ENCODE measurements at places on chromosomes 2 and 18. TPM values are rescaled to one million over a fixed set of nuclear protein-coding genes. Genes with fewer than 3 reads are reported as not detected.

The IL1R2 gene
- 21.6 TPM for polyA plus RNA-seq

The HTR2B gene
- polyA plus RNA-seq = 0.23 TPM

The BOLL gene
- polyA plus RNA-seq = not detected

The MRO gene
- polyA plus RNA-seq = 0.46 TPM

The GKN1 gene
- not detected for polyA plus RNA-seq

DNA sequence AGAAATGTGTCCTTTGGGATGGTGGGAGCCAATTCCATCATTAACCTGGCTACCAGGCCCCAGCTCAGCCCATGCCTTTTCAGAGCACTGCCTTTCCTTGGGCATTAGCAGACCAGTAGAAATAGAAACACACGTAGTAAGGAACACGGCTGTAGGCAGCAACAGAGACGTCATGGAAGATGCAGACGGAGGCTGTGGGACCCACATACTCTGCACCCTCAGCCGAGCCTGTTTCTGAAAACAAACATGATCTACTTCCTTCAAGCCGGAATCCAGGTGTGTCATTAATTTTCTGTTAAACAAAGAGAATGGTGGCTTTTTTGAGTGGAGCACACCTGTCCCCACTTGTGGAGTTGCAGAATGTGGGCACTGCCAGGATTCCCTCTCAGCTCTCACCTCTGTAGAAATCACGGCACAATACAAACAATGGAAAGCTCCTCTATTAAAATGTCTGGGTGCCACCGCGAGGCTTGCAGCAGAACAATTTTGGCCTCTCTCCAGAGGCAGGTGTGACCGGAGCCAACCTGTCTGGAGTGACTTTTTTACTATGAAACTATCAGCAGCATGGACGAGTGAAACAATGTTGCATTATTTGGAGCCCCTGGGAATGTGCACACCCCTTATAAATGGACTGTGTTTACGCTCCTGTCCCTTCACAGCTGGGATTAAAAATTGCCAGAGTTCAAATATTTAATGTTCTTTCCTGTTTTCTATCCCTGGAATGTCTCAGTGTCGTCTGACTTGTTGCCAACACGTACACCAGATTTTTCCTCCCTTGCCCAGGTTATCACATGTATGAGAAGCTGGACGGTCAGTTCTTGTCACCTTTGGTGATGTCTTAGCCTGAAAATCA is 31.7 kb downstream of the SPP2 start:
- no peak overlapping the region for H3K27ac ChIP-seq
- H3K36me3 ChIP-seq = no peaks in the 10 kb centered on the region
- DNase-seq = no peak
- no peak overlapping the region for H3K4me3 ChIP-seq
- no peaks in the 10 kb centered on the region for H3K27me3 ChIP-seq

DNA sequence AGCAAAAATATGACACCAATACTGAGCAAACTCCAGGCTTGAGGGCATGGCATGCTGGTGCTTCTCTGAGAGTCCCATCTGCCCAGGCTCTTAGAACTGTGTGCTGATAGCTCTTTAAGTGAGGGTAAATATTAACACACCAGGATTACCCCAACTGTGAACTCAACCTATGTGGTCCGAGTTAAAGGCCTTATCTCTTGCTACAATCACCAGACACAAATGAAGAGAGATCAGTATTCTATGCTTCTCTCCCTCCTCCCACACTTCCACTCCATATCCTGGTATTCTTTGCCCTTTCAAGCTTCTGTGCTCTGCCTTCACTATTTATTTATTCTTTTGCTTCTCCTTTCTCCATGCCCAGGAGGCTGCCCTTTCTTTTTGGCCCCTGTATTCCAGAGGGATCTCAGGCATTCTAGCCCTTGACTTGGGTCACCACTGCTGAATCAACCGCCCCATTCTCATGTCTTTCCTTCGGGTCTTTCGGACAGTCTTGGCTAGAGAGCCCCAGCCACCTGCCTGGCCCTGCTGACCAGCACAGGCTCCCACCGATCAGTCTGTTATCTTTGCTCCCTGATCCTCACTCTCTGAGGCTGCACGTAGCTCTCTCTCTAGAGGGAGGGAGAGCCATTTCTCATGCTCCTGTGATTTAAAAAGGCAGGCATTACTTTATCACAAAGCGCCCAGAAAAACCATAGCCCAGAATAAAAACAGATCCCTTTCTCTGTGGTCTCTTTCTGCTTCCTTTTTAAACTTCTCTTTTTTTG is 17.2 kb upstream of the HK2 start:
- no peaks in the 10 kb centered on the region for H3K4me1 ChIP-seq
- H3K36me3 ChIP-seq = no peaks in the 10 kb centered on the region
- no peak for DNase-seq
- H3K27me3 ChIP-seq = no peaks in the 10 kb centered on the region
- no peak overlapping the region for H3K27ac ChIP-seq

DNA sequence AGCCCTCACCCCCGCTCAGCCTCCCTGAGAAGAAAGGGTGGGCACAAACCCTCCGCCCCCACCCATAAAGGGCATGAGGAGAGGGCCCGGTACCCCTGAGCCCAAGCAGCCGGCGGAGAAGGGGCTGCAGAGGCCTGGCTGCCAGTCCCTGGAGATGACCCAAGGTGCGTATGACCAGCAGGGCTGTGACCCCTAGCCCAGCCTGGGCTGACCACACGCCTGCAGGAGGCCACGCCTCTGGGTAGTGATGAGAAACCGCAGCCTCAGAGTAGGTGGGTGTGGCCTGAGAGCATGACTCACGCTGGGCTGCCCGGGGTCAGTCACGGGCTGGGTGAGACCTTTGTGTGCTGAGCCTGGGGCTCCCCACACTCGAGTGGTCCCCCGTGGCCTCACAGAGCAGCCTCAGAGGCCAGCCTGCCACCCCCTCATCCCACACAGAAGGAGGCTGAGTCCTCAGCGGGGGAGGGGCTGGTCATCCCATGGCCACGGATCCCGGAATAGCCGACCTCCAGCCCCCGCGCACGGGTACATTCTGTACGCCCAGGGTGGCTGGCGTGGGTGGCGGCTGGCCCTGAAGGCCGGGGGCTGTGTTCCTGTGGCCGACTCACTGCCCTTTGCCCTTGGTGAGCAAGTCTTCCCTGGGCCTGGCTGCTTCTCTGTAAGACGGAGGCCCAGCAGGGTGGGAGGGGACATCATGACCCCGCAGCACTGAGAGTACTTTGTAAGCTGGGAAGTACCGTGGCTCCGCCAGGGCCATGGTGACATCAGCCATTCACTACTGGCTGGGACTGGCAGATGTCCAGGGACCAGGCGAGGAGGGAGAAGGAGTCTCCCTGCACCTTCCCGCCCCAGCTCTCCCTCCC is 110.8 kb upstream of the OTOS start:
- H3K36me3 ChIP-seq = no peaks in the 10 kb centered on the region
- no peaks in the 10 kb centered on the region for H3K27me3 ChIP-seq
- H3K4me3 ChIP-seq = no peak overlapping the region
- H3K27ac ChIP-seq = peak overlapping the region; percentile 78
- H3K4me1 ChIP-seq = peaks cover 24% of the 10 kb centered on the region

DNA sequence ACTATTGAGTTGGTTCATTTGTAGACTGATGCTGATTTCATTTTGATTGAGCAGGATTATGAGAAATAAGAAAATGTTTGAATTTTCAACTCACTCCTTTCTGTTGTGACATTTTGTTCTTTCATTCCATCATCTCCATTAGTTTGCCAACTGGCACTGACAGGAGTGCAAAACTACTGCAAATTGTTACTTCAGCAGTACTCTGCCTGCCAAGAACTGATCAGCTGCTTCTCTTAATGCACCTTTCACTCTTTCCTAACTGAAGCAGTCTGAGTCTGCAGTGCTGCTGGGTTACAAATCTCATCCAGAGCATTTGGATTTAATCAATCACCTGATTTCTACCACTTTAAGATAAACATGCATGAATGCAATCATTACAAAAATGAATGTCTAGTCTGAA is 70.9 kb downstream of the TMEFF2 start:
- H3K36me3 ChIP-seq = no peaks in the 10 kb centered on the region
- peaks cover 27% of the 10 kb centered on the region for H3K4me1 ChIP-seq
- H3K4me3 ChIP-seq = no peak overlapping the region
- H3K27ac ChIP-seq = peak overlapping the region; percentile 37

DNA sequence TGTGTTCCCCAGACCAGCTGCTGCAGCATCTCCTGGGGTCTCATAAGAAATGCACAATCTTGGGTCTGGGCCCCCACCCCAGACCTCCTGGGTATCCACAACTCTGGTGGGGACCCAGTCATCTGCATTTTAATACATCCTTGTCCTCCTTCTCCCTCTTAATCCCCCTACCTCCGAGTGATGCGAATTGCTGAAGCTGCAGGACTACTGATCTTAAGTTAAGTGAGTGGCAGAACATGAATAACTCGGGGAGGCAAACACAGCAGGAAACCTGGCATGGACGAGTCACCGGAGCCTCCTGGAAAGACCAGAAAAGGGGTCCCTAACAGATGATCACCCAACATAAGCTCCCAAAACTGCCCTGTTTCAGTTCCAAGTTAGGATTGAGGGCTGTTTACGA is 283.2 kb upstream of the MGAT5 start:
- no peaks in the 10 kb centered on the region for H3K27me3 ChIP-seq
- no peaks in the 10 kb centered on the region for H3K4me1 ChIP-seq
- DNase-seq = no peak
- no peaks in the 10 kb centered on the region for H3K36me3 ChIP-seq
- no peak overlapping the region for H3K4me3 ChIP-seq

DNA sequence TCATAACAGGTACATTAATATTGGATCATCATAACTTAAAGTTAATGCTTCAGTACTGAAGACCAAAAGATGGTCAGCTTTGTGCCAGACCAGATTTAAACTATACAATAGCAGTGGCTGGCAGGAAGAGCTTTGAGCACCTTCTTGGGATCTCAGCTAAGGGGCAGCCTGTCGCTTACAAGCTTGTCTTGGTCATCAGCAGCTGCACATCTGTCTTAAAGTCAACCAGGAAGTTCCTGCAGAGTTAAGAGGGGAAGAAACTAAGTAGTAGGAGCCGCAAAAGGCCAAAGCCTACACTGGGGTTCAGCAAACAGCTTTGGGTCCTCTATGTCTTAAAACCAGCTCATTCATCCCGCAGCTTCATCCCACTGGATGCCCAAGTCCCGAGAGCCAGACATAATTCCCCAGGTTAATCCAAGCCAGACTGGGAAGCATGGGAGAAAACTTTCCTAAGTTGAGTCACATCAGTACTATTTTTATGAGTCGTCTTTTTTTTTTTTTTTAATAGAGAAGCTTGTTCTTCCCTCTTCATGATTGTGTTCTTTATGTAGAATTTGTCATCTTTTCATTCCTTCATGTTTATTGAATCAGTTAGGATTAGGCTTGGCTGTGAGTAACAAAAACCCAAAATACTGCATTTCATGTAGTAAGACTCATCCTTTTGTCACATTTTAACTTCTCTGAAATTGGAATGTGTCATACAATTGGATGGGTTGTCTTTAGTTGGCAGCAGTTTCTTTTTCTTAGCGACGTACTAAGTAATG is 59.3 kb downstream of the SERTAD2 start:
- DNase-seq = no peak
- H3K4me1 ChIP-seq = no peaks in the 10 kb centered on the region
- no peak overlapping the region for H3K27ac ChIP-seq
- H3K27me3 ChIP-seq = no peaks in the 10 kb centered on the region

DNA sequence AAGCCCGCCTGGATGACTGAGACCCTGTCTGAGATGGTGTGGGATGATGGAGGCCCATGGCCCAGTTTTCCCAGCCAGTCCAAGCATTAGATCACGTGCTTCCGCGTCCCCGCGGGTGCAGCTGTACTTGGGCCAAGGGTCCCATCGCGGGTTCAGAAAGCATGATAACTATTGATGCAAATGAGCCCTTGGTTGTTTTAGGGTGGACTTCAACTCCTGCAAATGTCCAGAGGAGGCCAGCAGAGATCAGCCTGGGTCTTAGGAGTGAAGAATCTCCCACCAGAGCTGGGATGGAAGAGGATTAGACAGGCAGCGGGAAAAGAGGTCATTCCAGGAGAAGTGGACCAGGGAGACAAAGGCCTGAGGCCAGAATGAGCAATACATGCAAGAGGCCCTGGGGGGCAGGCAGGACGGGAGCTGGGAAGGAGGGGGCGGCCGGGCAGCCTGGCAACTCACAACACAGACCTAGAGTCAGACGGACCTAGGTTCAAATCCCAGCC is 89.9 kb upstream of the TMEM247 start:
- no peaks in the 10 kb centered on the region for H3K4me1 ChIP-seq
- no peak overlapping the region for H3K4me3 ChIP-seq
- DNase-seq = no peak
- H3K27me3 ChIP-seq = no peaks in the 10 kb centered on the region

GRCh38 chr2:179983250-179983932 is 23.7 kb downstream of the CWC22 start:
- no peak overlapping the region for H3K27ac ChIP-seq
- no peak overlapping the region for H3K4me3 ChIP-seq
- no peaks in the 10 kb centered on the region for H3K27me3 ChIP-seq
- no peaks in the 10 kb centered on the region for H3K4me1 ChIP-seq
- peaks cover 96% of the 10 kb centered on the region for H3K36me3 ChIP-seq
- no peak for DNase-seq

- H3K36me3 ChIP-seq = no peaks in the 10 kb centered on the region
- peak; percentile 63 for DNase-seq
- H3K4me3 ChIP-seq = no peak overlapping the region
- H3K27me3 ChIP-seq = no peaks in the 10 kb centered on the region
- H3K27ac ChIP-seq = no peak overlapping the region
Measured at GRCh38 chr18:47100212-47100831, 50.0 kb downstream of the HDHD2 start.

- H3K27me3 ChIP-seq = no peaks in the 10 kb centered on the region
- peaks cover 3% of the 10 kb centered on the region for H3K36me3 ChIP-seq
- H3K27ac ChIP-seq = no peak overlapping the region
- peaks cover 37% of the 10 kb centered on the region for H3K4me1 ChIP-seq
- no peak overlapping the region for H3K4me3 ChIP-seq
Measured at GRCh38 chr18:74595431-74595830, 2.2 kb upstream of the ZNF407 start.

DNA sequence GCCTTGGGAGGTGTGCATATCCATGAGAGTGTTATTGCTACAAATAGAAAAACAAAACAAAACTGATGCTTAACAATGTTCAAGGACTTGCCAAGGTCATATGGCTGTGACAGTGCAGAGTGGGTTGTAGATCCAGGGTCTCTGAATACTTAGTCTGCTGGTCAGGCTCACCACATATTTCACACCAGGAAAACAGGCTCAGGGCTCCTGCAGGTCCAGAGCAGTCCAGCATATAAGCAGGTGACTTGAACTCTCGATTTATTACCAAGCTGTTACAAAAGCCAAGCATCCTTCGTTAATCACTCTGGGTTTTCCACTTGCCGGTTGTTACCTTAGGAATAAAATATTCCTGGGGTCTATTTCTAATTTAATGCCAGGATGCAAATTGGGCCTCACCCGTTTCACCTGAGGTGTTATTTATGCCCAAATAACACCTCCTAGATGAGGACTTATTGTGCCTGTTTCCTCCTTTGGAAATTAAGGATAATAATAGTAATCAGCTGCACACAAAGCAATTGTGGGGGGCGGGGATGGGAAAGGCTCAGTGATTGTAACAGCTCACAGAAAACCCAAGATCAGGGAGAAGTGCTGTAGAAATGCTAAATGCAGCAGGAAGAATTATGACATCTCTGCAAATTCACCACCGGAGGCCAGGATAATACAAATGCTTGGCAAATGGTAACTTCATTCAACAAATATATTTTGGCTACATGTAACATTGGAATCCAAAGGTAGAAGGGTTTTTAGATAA is 72.9 kb downstream of the TMEM182 start:
- no peak for DNase-seq
- no peaks in the 10 kb centered on the region for H3K36me3 ChIP-seq
- no peak overlapping the region for H3K27ac ChIP-seq
- peaks cover 1% of the 10 kb centered on the region for H3K4me1 ChIP-seq
- no peaks in the 10 kb centered on the region for H3K27me3 ChIP-seq

GRCh38 chr2:22729466-22729865 is 655.5 kb upstream of the KLHL29 start:
- H3K4me1 ChIP-seq = no peaks in the 10 kb centered on the region
- H3K4me3 ChIP-seq = no peak overlapping the region

GRCh38 chr2:241489088-241489487 is 19.3 kb downstream of the STK25 start:
- no peak for DNase-seq
- peaks cover 9% of the 10 kb centered on the region for H3K36me3 ChIP-seq
- H3K4me1 ChIP-seq = no peaks in the 10 kb centered on the region
- H3K27ac ChIP-seq = no peak overlapping the region
- no peak overlapping the region for H3K4me3 ChIP-seq

All from sigmoid colon (tissue), 7 donors.